ENCODE measurements at places on chromosomes 5 and 9. TPM values are rescaled to one million over a fixed set of nuclear protein-coding genes. Genes with fewer than 3 reads are reported as not detected.

- DNase-seq: no peak
Measured at GRCh38 chr5:1222147-1222546, 3.0 kb upstream of the SLC6A18 start.

DNA sequence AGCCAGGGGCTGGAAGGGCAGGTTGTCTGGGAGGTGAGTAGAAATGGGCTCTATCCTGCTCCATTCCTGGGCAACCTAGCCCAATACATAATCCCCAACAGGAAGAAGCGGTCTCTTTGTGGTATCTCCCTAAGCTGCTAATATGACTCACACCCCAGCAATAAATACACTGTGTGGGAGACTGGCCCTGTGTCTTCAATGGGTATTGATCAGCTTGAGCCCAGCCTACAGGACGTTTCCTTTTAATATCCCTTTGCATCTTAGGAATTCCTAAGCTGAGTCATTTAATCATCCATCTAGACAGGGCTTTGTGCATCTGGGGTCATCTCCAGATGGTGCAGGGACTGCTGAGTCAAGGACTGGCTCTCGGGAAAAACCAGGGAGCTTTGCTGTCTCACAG, 207.0 kb upstream of the PANK3 start:
- DNase-seq: no peak

- DNase-seq: peak; percentile 16
Measured at GRCh38 chr5:170183816-170184687, 48.7 kb upstream of the C5orf58 start.

DNA sequence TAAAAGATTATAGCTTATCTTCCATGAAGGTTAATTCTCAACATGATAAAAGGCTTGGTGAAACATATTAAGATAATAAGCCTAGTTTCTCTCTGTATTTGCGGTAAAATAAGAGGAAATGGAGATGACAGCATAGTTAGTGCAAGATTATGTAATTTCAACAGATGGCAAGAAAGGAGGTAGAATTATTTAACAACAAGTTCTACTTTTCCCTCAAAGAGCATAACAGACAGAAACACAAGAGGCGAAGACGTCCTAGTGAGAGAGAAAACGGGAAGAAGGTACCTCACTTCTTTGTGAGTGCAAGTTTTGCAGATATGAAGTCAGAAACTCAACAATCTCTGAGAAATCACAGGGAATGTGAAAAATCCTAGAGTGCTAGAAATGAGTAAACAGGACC, 144.8 kb upstream of the ADCY2 start:
- no peak for DNase-seq

DNA sequence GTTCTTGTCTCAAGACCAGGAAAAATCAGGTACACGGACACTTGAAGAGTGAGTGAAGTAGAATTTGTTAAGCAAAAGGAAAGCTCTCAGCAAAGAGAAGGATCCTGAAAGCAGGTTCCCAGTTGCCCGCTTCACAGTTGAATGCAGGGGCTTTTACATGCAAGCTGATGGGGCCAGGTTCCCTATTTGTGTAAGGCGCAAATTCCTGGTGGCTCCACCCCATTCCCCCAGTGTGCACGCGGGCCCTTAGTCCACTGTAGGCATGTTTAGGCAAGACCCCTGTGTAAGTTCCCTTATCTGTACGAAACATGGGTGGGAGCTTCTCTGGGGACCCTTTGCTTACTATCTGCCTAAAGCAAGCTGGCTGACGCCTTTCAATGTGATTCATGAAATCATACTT, 2.7 kb upstream of the AGTPBP1 start:
- DNase-seq: no peak

- DNase-seq: no peak
Measured at GRCh38 chr5:102823441-102823874, 68.4 kb downstream of the PAM start.

DNA sequence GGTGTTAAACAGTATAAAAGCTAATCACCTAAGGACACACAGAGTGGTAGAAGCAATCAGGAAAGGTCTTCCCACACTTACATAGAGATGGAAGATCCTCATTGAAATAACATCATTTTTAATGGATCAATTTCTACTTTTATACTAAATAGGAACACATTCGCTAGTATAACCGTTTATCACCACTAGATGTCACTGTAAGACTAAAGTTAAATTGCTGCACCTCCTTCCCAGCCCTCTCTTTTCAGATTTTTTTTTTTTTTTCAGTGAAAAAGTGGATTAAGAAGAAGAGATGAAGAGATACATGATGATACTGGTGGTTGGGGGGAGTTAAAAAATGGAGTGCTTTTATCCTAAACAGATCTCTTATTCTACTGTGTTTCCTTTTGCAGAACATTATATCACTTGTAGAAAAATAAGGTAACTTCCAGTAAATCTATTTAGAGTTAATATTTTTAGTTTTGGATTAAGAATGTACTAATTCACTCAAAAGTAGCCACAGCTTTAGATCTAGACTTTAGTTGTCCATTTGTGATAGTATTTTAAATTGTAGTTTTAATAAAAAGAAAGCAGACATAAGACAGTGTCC, 116.9 kb upstream of the ARRDC3 start:
- DNase-seq: no peak

Gene SELENOP
- total RNA-seq: 248 TPM

Gene FBXW5
- total RNA-seq: 80.9 TPM

All from uterus (tissue), 4 donors.